ENCODE measurements at places on chromosomes 1 and 21.

DNA sequence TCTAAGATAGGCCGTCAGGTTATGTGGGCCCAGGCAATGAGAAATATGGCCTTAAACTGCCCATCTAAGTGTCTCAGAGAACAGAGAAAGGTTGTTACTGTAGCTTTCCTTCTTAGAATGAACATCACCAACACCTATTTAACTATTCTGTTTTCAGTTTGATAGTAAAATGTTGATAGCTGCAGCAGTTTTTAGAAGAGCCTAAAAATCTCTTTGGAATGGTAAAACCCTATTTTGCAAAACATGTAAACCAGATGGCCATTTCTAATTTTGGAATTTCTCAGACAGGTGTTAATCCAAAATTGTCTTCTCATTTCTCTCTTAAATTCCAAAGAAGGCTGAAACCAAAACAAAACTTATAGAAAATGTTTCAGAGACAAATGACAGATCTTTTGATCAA is 57.5 kb downstream of the DIPK1A start:
- no peak for DNase-seq

DNA sequence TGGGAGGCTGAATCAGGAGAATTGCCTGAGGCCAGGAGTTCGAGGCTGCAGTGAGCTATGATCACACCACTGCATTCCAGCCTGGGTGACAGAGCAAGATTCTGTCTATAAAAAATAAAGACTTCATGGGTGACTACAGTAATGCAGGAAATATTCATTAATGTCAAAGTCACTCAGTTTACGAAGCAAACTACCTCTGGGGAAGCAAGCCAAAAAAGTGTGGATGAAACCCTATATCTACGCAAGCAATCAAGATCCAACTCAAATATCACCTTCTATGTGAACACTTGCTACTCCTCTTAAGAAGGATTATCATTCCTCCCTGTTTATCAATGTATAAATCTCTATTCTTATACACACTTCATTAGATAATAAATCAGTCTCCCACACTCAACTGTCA is 434.8 kb downstream of the SETD4 start:
- no peak for DNase-seq

DNA sequence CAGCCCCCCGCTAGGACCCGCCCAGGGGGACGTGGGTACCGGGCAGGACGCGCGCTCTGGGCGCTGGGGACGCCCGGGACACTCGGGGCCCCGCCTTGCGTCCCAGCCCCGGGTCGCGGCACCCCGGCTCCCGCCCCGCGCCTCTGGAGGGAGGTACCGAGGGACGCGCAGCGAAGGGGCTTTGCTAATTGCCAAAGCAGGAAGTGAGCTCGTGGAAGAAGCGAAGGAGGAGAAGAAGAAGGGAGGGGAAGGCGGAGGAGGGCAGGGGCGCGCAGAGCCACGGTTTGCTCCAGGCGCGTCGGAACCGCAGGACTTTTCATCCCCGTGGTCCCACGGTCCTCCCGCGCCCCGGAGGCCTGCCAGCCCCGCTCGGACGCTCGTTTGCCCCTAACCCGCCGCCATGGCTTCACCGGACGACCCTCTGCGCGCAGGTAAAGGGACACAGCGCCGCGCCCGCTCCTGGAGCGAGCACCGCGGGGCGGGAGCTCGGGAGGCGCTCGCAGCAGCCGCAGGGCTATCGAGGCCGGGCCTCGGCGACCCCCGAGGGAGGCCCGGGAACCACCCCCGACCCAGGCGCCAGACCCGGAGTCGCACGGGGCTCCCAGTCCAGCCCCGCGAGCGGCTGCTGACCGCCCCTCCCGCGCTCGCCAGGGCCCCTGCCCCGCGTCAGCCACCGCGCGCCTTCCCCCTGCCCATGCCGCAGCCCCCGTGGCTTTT is 1.3 kb downstream of the EDARADD start:
- DNase-seq, result no peak

GRCh38 chr1:229637746-229638145 is 11.7 kb downstream of the URB2 start:
- DNase-seq, result no peak

DNA sequence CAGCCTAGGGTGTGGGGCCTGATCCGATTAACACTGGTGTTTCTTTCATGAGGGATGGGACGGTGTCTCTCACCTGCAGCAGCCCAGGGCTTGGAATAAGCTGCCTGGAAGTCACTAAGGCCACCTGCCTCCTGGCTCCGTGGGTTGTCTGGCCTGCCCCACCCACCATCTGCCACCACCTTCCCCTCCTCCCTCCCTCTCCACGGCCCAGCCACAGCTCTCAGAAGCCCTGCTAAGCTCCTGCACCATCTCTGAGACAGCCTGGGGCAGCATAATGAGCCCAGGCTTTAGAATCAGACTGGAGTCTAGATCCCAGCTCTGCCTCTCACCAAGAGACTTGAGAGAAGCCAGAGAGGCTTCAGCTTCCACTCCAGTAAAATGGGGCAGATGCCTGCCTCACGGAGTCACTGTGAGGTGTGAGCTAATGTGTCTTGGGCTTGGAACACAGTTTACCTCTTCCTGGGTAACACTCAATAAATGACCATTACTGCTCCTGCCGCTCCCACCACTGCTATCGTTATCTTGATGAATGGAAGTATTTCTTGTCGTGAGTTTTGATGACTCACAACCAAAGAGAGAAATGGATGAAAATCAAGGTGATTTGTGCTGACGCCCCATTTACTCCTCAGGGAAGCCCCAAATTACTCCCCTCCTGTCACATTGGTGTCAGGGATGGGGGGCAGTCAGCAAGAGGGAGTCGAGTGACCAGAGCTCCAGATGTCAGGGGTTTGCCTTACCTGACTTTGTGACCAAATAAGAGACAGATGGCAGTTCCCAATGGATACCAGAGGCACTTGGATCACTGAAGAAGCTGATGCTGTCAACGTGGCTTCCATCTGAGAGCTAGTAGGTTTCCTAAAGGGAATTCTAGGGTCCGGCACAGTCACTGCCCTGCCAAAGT is 23.5 kb upstream of the C1QA start:
- no peak for DNase-seq

All from AG08395 (cell line).